Activated T-helper 1 cell treated with anti-CD3 and anti-CD28 coated beads, Interleukin-2, amount 50 U/mL, for 16 hours (primary cell): ENCODE measurements at places on chromosomes 1 and 21.

DNA sequence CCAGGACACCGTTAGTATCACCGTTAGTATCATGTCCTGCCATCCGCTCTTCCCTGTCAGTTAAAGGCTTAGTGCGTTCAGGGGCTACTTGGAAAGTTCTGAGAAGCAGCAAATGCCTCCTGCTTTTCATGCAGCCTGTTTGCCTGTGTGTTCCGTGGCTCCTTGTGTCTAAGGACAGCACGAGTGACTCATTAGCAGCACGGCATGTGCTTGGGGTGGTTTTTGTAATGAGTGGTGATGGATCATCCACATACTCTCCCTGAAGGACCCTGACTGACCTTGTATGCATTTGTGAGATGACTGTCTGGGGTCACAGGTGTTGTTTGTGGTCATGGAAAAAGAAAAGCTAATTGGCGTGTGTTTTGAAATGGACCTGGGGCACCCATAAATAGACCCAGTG, 221.9 kb downstream of the PBX1 start:
- DNase-seq, result no peak

GRCh38 chr1:14600405-14601112, 2.1 kb downstream of the KAZN start:
- DNase-seq, result no peak

DNA sequence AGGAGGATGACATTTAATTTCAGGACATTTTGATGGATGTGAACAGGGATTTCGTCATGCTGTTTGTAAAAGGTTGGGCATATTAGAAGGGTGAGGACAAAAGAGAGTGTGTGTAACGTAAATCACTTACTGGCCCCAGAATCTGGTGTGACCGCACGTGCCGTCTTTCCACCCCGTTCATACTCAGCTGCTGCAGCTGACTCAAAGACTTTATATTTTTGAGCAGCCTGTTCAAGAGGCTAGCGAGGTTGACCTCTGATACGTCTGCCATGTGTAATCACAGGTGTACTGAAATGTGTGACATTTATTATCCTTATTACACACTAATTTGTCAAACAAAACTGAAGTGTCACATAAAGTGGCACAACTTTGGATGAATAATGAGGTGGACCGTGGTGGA, 66.5 kb upstream of the ERRFI1 start:
- no peak for DNase-seq

- no peak for DNase-seq
Measured at GRCh38 chr1:115282807-115283208, 55.2 kb downstream of the NGF start.

- no peak for DNase-seq
Measured at GRCh38 chr1:86619313-86619712, 72.4 kb downstream of the CLCA4 start.

DNA sequence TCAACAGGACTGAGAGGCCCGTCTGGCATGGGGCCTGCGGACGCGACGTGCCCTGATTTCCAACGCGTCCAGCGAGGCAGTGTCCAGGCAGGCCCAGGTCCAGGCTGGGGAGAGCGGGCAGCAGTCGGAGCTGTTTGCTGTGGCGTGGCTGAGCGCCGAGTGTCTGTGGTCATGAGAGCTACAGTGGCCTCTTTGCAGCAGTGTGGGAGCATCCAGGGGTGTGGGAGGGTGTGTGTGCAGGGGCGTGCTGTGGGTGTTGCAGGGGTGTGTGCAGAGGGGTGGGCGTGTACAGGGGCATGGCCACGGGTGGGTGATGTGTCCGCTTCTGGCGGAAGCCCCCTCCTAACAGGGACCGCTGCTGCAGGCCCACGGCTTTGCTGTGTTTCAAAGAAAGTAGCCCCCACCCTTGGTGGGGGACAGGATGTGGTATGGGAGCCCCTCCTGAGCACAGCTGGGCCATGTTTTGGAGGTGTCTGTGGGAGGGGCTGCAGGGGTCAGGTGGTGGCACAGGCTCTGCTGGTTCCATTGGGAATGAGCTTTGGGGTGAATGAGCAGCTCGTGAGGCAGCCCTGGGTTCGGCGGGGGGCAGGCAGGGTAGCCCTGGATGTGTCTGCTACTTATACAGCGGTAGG, 17.7 kb downstream of the PLCH2 start:
- no peak for DNase-seq

- no peak for DNase-seq
Measured at GRCh38 chr21:29680273-29680672, 259.5 kb downstream of the GRIK1 start.

DNA sequence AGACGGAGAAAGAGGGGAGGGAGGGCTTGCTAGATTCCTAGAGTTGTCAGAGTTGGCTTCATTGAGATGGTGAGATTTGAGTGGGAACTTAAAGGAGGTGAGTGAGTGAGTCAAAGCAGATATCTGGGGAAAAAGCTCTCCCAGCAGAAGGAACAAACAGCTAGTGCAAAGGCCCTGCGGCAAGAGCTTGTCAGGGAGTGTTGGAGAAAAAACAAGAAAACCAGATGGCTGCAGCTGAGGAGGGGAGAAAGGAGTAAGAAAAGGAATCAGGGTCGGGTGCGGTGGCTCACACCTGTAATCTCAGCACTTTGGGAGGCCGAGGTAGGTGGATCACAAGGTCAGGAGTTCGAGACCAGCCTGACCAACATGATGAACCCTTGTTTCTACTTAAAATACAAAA, 40.3 kb upstream of the SPOCD1 start:
- DNase-seq, result no peak

DNA sequence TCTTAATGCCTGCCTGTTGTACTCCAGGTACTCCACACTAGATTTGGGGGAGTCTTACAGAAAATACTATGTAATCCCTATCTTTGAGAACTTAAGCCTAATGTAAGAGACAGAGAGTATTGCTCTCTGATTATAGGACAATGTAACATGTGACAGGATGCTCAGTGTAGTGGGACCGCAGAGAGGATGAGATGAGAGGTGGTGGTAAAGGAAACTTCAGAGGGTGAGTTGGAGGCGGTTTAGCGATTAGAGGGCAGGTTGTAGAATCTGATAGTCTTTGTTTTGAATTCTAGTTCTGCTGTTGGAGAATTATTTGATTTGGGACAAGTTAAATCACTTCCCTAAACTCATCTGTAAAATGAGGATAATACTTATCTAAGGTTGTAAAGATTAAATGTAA, 5.4 kb downstream of the SOAT1 start:
- DNase-seq, result no peak

GRCh38 chr1:214377485-214377884, 96.5 kb downstream of the SMYD2 start:
- no peak for DNase-seq

DNA sequence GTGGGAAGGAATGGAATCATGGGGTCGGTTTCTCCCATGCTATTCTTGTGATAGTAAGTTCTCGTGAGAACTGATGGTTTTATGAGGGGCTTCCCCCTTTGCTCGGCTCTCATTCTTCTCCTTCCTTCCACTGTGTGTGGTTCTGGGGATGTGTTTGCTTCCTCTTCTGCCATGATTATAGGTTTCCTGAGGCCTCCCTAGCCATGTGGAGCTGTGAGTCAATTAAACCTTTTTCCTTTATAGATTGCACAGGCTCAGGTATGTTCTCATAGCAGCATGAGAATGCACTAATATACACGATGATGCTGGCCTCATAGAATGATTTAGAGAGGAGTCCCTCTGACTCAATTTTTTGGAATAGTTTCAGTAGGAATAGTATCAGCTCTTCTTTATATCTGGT, 195.4 kb upstream of the IVNS1ABP start:
- DNase-seq, result no peak

GRCh38 chr1:48019714-48020315, 22.6 kb upstream of the TRABD2B start:
- no peak for DNase-seq

GRCh38 chr1:106831511-106831910, 225.0 kb upstream of the PRMT6 start:
- no peak for DNase-seq

DNA sequence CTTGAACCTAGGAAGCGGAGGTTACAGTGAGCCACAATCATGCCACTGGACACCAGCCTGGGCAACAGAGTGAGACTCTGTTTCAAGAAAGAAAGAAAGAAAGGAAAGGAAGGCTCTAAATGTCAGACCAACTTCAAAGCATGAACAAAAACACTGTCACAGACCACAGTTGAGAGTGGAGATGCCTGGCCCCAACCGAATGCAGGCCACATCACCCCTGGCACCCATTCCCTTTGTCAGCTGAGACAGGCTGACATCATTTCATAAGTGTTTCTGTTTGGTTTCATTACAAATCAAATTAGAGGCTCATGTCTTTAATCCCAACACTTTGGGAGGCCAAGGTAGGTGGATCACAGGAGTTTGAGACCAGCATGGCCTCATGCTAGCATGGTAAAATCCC, 28.6 kb upstream of the NADK start:
- no peak for DNase-seq

DNA sequence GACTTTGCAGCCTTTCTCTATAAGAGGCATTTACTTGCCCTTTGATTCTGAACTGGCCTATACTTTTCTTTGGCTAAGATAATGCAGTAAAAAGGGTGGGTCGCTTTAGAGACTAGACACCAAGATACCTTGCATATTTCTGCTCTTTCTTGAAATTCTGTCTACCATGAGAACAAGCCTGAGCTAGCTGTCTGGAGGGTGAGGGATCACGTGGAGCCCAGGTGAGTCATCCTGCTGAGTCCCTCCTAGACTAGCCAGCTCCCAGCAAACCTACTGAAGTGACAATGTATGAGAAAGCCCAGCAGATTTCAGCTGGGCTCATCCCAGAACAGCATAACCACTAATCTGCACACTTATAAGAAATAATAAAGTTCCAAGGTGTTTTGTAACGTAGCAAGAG, 408.0 kb upstream of the KAZN start:
- no peak for DNase-seq

DNA sequence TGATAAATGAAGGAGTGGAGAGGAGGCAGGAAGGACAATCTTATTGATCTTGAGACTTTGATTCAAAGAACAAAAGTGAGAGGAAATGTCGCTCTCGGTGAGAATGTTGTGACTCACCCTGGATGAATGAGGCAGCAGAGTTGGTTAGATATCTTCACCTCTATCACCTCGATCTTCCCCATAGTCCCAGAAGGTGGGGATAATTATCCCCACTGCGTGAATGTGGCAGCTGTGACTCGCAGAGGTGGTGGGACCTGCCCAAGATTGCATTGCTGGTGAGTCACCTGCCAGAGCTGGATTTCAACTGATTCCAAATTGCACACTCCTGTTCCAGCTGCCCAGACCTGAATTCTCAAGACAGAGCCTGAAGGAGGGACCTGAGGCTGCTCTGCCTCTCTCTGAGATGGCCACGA, 105.0 kb downstream of the MATN1 start:
- no peak for DNase-seq

DNA sequence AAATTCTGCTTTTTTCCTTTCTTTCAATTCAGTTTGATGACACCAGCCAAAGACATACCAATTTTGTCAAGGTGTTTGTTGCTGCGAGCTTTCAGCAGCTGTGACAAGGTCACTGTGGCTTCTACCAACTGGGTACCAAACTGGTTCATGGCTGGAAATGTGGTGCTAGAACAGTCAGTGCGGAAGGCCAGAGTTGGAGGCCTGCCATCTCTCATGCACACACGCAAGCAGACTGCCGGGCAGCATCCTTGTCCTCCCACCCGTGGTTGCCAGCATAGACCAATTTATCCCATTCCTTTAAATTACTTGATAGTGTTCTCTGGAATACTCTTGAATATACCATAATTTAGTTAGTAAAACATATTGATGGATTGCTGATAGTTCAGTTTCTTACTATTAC, 79.9 kb upstream of the GPR52 start:
- no peak for DNase-seq

DNA sequence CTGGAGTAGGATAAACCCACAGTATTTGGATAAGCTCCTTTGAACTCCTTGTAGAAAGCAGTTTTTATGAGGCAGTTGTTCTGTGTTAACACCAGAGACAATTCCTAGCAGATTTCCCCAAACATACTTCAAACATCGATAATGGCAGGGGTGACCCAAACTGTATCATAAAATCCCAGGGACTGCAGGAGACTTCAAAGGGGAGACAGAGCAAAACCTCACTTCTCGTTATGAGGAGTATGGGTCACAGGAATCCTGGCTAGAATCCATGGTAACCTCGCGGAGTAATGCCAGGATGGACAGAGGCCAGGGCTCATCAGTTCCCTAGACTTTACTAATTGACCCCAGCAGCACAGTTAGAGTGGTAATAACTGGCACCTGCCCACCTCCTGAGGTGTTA, 148.0 kb downstream of the DHRS3 start:
- DNase-seq, result no peak

- DNase-seq, result no peak
Measured at GRCh38 chr21:45874716-45875415, 106.7 kb upstream of the COL6A1 start.

GRCh38 chr1:174995121-174995520, 4.6 kb upstream of the CACYBP start:
- DNase-seq, result no peak

- DNase-seq, result no peak
Measured at GRCh38 chr1:181011301-181012202, 11.1 kb downstream of the STX6 start.

GRCh38 chr1:117795190-117795589, 134.2 kb downstream of the GDAP2 start:
- no peak for DNase-seq

- no peak for DNase-seq
Measured at GRCh38 chr1:74641876-74642275, 31.7 kb downstream of the ERICH3 start.

DNA sequence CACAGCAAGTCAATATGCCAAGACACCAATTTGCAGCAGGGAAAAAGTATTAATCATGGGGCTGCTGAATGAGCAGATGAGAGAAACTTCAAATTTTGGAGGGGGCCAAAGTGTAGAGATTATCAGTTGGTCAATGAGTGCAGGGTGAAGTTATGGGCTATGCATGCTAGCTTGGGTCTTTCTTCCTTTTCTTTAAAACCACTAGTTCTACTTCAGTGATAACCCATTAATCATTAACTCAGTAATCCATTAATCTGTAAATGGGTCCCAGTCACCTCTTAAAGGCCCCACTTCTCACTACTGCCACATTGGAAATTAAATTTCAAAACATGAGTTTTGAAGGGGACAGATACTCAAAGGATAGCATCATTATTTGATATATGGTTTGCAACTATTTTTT, 688.6 kb upstream of the ADGRL4 start:
- DNase-seq, result no peak

- DNase-seq, result no peak
Measured at GRCh38 chr1:230752407-230752806, 5.2 kb downstream of the CAPN9 start.

DNA sequence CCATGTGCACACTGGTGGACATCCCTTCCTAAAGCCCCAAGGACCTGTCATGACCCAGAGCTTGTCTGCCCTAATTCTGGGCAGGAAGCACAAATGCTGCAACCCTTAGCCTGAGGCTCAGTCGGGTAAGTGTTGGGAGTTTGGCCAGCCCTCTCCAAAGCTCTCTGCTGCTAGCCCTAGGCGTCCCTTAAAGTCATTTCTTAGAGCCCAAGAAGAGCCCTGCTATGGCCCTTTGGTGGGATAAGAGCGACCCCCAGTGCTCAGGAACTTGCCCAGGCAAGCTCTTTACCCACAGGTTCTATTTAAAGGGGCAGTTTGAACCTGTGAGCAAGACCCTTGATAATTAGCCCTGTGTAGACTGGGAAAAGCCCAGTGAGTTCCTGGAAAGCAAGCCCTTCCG, 356.8 kb downstream of the RRAGC start:
- DNase-seq, result no peak
